Amygdala (tissue), 56 donors: ENCODE measurements at places on chromosomes 1 and 21.

DNA sequence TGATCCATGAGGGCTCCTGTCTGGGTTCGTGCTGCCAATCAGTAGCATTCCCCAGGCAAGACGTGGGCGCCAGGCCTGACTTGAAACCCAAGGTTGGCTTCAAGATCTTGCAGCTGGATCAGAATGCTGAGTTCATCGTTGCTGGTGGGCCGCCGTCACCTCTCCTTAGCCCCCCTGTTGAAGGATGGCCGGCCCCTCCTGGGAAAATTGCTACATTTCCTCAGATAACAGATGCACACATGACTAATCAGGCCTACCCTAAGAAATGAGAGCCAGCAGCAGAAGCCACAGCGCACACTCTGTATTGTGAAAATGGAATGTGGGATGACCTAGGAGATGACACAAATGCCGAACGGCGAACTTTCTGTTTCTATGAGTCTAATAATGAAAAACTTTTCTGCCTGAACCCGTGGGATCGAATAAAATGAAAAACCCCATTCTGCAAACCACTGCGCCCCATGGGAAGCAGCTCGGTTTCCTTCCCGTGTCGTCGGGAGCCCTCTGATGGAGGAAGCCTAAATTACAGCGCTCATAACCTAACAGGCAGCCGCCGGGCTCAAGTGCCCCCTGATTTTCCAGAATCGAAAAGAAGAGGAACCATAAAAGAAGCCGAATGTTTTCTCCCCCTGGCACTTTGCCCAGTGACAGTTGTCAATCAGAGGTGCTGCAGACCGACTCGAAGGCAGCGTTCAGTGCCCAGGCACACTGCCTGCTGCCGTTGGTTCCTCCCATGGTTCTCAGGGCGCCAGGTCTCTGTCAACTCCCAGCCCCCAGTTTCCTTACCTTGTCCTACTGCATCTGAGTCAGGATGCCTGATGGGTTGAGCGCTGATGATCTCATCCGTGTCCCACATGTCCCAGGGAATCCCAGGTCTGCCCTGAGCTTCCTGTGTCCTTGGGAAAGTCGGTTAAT lies 38.2 kb upstream of the H6PD start:
- DNase-seq = peak; percentile 41

DNA sequence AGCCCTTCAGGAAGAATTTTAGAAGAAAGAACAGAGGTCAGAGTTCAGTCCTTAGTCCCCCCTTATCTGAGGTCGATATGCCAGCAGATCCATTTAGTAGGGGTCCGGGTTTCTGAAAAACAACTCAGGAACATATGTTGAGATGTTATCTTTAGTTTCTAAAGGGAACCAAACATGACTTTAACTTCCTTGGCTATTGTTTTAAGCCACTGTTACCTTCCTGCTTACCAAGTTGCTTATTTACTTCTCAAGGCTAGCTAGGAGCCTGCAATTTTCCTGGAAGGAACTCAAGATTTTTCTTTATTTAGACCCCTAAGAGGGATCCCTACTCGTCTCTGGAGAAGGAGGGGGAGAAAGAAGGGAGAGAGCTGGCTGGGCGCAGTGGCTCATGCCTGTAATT lies 54.3 kb downstream of the KCNC4 start:
- no peak for DNase-seq

DNA sequence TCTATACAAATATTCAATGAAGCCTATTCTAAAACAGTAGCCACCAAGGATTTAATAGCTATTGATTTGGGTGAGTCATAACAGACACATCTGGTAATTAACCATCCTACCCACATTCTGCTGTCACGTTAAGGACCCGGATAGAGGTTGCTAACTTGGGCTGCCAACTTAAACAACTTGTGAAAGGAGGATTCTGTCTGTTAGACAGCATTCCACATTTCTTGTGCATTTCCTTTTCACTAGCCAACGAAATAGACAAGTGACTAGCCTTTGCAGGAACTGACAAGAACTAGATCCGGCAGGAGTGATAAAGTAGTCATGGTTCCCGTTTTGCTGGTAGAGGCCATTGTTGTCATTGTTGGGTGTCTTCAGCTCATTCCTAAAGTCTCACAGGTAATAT lies 9.5 kb downstream of the DSCAM start:
- DNase-seq = no peak

- no peak for DNase-seq
These were observed 344.4 kb downstream of the KCTD3 start for GRCh38 chr1:215911406-215911968.

- no peak for DNase-seq
These were observed 1034.1 kb upstream of the PRMT6 start for GRCh38 chr1:106022312-106022902.

DNA sequence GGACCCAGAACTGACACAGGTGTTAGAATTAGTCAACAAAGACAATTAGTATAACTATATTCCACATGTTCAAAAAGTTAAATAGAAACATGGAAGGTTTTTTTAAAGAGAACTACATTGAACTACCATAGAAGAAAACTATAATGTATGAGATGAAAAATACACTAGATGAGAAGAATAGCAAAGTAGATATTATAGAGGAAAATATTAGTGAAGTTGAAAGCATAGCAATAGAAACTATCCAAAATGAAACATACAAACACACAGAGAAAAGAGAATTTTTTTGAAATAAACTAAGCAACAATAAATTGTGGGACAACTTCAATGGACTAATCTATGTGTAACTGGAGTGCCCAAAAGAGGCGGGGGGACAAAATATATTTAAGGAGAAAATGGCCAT lies 8.0 kb upstream of the HEATR1 start:
- DNase-seq = no peak

GRCh38 chr1:225257081-225257480 lies 170.8 kb downstream of the LBR start:
- DNase-seq = no peak

DNA sequence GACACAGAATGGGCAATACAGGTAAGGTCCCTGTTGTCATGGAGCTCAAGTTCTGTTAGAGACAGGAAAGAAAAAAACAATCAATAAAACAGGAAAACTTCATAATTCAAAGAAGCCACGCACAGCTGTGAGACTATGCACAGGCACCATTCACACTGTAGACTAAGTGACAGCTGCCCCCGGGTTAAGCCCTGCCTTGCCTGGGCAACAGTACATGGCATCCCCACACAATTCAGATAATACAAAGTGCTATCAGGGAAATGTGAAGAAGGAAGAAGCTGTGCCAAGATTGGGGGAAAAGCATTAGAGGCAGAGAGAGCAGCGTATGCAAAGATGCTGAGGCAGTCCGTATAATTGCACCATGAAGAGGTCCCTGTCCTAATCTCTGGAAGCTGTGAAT lies 9.0 kb upstream of the KCNE2 start:
- no peak for DNase-seq

DNA sequence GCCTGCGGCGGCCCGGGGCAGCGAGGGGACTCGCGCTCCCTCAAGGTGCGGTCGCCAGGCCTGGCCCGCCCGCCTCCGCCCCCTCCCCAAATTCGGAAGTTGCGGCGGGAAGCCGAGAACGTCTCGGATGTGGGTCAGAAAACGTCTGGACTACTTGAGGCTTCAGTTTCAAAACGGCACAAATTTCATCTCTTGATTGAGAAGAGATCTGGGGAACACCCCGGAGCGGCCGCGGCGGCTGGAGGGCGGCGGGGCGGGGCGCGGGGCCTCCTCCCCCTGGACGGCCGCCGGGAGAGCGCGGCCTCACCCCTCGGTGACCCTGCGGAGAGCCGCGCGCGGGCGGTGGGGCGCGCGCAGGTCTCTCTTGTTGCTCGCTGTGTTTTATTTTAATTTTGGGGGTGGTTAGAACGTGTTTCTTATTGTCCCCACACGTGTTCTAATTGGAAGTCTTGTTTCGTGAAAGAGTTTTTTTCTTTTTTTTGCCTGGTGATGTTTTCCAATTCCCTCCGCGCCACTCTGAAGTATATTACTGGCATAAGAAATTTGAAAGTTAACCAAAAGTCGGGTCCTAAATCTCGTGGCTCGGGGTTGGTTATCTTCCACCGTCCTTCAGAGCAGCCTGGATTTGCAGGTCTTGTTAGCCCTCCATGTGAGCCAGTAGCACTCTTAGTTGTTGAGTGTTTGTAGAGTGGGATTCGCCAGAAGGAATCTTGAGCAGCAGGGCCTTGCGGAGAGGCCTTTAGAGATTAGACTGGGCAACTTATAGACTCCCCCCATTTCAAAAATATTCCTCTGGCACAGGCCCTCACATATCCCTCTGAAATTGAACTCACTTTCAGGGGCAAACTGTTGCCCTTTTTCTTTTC lies 749 bp downstream of the PCBP3 start:
- no peak for DNase-seq

GRCh38 chr1:9133870-9134585 lies 5.1 kb upstream of the GPR157 start:
- DNase-seq = no peak

DNA sequence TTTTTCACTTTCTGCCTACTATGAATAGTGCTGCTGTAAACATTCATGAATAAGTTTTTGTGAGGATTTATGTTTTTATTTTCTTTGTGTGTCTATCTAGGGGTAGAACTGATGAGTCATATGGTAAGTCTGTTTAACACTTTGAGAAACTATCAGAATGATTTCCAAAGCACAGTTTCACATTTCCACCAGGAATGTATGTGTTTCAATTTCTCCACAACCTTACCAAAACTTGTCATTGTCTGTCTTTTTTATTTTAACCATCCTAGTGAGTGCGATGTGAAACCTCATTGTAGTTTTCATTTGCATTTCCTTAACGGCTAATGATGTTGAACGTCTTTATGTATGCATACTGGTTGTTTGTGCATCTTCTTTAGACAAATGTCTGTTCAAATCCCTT lies 23.5 kb downstream of the RNASEL start:
- DNase-seq = no peak

- no peak for DNase-seq
These were observed 3.3 kb upstream of the HES5 start for GRCh38 chr1:2533365-2533764.

DNA sequence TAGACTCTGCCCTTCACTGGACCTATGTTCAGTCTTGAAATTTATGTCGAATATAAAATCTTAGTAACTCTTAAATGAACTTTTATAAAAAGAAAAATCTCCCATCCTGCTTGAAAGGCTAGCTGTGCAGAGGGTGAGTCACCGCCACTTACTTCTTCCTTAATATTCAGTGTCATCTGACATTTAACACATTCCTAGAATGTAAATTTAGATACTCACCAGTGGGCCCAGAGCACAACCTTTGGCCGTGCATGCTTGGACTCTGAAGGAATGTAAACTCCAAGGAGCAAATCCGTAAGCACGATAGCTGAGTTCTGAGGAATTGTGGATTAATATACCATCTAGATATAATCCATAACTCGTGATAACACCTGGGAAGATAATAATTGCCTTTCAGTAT lies 403.3 kb downstream of the KCTD3 start:
- no peak for DNase-seq

- no peak for DNase-seq
These were observed 318.2 kb upstream of the CAMK1G start for GRCh38 chr1:209265301-209265700.

DNA sequence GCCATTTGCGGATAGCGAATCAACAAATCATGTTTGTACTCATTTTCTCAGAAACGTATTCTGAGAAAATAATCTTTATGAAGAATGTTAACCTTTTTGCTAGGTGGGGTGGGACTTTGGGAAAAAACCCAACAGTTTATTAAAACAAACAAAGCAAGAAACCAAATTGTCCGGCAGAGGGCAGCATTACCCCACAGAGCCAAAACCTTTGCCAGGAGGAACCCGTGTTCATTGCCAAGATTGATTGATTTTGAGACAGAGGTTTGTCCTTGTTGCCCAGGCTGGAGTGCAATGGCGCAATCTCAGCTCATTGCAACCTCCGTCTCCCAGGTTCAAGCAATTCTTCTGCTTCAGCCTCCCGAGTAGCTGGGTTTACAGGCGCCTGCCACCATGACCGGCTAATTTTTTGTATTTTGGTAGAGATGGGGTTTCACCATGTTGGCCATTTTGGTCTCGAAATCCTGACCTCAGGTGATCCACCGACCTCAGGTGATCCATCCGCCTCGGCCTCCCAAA lies 70.8 kb upstream of the RHOU start:
- DNase-seq = no peak

DNA sequence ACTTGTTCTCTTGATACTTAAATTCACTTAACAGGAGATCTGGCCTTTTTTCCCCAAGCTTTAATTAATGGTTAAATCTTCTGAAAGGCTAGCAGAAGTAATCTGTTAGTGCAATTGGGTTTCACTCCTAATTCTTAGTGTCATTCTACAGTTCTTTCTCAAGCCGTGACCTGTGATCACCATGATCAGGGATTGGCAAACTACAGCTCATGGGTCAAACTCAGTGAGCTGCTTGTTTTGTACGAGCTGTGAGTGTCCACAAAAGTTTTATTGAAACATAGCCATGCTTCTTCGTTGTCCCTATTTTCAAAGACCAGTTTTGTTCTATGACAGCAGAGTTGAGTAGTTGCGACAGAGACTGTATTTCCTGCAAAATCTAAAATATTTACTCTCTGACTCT lies 109.4 kb upstream of the KCNJ15 start:
- DNase-seq = no peak

GRCh38 chr1:78322928-78323680 lies 167.7 kb upstream of the PTGFR start:
- no peak for DNase-seq

- no peak for DNase-seq
These were observed 20.8 kb downstream of the ATP1B1 start for GRCh38 chr1:169127305-169127704.
